ACHN (cell line): ENCODE measurements at places on chromosomes 1 and 21.

- no peak for DNase-seq
Measured at GRCh38 chr1:64595871-64596515, 126.1 kb downstream of the CACHD1 start.

- DNase-seq = no peak
Measured at GRCh38 chr1:163709636-163710035, 387.9 kb downstream of the NUF2 start.

DNA sequence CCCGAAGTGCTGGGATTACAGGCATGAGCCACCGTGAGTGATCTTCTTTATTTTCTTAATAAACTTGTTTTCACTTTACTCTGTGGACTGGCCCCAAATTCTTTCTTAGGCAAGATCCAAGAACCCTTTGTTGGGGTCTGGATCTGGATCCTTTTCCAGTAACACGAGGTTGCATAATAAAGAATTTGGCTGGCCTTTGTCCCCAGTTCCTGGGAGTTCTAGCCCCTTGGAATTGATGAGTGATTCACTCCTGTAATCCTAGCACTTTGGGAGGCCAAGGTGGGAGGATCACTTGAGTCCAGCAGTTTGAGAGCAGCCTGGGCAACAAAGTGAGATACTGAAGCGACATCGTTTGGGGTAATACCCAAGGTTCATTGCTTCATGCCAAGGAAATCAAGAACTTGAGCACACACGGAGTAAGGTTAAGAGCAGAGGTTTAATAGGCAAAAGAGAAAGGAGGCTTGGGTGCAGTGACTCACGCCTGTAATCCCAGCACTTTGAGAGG is 2.2 kb upstream of the TOMM20 start:
- DNase-seq = no peak

- peak; percentile 77 for DNase-seq
Measured at GRCh38 chr1:24070821-24071393, 41.0 kb downstream of the MYOM3 start.

- DNase-seq = no peak
Measured at GRCh38 chr1:8706995-8707396, 110.4 kb downstream of the RERE start.

DNA sequence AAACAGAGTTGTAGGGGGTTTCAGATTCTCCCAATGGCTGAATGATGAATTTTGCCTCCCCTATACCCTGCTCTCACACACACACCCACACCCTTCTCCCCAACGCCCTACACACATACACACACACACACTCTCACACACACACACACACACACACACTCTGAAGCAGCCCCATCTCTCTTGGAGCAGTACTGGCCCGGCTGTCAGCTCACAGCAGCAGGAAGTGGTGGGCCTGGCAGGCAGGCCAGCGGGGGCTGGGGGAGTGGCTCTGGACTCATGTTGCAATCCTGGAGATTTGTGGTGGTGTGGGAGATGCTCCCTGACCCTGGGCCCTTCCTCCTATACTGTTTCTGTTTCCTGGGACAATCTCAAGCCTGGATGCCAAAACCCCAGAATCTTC is 2.2 kb downstream of the IKBKE start:
- no peak for DNase-seq

- peak; percentile 35 for DNase-seq
Measured at GRCh38 chr21:42234464-42235241, 15.7 kb downstream of the ABCG1 start.

- no peak for DNase-seq
Measured at GRCh38 chr1:168671782-168672181, 57.2 kb downstream of the DPT start.

DNA sequence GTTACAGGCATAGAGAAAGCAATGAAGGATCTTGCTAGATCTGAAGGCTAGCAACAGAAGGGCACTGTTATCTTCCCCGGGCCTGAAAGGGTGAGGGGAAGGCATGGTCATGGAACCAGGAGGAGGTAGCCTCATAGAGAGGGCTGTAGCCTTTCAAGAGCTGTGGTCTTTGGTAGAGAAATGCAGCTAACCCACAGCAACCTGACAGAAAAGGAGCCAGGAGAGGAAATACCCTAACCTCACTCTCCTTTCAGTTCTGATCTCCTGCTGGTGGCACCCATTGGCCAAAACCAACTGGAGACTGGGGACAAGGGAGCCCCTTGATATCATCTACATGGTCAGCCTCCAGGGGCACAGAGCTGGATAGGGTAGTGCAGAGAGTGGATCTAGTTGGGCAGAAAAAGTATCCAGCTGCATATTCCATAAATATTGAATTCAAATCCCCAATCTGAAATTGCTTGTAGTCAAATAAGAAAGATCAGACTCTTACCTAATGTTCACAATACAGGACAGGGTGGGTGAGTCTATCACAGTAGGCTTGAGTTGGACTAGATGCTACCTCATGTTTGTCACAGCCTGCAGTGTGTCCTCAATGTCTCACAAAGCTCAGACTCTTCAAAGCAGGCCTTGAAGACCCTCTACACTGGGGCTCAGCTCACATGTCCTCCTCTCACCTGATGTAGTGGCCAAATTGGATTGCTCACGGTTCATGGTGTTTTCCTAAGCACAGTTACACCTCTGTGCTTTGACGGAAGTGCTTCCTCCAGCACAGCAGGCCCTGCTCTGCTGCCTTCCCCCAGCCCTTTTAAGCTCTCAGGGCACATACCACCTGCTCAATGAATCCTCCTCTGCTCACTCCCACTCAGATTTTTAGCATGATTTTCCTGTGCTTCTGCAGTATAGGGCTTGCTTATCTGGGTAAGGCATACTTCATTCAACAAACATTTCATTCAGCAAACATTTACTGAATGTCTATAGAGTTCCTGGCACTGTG is 74.1 kb upstream of the JUN start:
- no peak for DNase-seq
